ENCODE measurements at places on chromosomes 3 and 15. TPM values are rescaled to one million over a fixed set of nuclear protein-coding genes. Genes with fewer than 3 reads are reported as not detected.
A peak's percentile ranks its signal among the peaks of the same experiment; 100 is the strongest.

Gene PAQR9
- total RNA-seq, result not detected

- DNase-seq, result peak; percentile 15
These were observed 124.1 kb upstream of the RASGRP1 start for GRCh38 chr15:38688761-38689160.

DNA sequence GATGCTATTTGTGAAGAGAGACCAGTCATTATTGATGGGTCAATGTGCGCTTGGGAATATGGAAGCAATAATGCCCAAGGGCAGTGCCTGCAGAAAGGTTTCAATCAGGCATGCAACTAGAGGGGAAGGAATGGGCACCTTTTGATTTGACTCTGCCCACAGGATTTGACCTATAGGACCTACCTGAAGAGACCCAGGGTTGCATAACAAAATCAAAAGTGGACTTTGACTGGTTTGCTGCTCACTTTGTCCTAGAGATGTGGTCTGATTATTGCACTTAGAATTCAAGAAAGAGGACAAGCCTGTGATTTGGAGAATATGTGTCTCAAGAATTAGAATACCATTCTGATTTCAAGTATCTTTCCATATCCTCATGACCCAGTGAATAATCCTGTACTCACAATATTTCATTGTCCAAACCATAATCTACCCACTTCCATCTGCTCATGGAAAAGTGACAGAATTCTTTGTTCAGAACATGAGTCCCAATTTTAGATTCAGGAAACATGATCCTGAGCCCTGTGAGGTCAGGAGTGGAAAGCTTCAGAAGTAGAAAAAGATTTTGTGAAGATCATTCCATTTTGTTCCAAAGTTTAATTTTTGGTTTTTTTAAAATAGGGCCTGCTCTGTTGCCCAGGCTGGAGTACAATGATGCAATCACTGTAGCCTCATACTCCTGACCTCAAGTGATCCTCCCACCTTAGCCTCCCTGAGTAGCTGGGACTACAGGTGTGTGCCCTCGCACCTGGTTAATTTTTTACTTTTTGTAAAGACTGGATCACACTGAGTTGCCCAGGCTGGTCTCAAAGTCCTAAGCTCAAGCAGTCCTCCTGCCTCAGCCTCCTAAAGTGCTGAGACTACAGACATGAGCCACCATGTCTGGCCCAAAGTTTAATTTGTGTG is 151.3 kb upstream of the NR2E3 start:
- no peak for DNase-seq

DNA sequence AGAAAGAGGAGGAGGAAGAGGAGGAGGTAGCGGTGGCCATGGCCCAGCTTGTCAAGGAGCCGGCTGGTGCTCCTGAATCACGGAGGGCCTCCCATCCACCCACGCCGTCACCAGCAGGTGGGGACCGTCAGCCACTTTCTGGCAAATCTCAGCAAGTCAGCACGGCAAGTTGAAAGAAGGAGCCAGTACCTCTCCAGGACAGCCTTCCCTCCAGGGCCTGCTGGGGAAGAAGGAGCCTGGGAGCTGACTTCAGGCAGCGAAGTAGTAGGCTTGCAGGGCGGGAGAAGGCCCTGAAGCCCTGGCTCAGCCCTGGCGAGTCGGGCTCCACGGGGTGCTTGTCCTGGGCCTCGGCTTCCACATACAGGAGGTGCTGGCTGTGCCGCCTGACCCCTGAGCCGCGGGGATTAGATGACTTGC is 99.2 kb upstream of the TRPM1 start:
- peak; percentile 75 for DNase-seq

DNA sequence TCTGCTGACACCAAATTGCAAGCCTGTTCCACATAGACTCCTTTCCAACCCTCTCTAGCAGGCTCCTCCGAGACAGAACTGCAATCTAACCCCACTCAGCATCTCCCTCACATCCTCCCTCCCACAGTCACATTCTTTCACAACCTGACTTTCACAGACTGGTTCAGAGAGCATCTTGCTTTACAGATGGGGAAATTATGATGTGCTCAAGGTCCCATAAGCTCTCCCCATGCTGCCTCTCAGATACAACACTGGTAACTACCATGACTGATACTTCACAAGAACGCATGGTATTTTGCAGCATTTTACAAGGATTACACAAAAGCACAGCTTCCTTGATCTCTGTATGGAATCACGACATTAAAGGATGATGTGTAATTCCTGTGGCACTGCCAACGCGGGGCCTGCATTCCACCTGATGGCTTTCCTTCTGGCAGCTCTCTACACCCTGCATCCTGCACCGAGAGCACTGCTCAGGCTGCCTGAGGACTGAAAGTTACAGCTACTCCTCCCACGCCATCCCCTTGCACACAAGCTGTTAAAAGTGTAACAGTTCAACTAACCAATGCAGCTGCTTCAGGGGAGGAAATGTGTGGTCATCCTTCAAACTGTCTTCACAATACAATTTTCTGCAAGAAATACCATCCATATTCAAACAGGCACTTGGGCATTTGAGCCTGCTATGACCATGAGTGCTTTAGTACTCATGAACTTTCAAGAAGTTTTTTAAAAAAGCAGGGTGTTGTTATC is 27.6 kb downstream of the TBC1D2B start:
- peak; percentile 53 for DNase-seq

Gene MKRN3
- total RNA-seq, result not detected

DNA sequence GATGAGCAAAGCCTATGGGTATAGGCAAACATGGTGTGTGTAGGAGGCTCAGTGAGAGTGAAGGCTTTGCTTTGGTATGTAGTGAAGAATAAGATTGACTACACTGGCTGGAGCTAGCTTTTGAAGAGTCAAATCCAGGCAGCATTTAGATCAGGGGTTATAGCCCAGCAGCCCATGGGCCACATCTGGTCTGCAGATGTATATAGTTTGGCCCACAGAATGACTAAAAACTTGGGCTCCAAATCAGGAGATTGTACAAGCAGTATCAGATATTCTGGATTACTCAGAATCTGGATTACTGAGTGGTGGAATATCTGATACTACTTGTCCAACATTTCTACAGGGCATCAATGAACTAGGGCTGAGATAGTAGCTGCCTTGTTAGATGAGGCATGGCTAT is 92.9 kb upstream of the FGF7 start:
- DNase-seq, result no peak

Gene LRRC2
- 1.9 TPM for total RNA-seq

DNA sequence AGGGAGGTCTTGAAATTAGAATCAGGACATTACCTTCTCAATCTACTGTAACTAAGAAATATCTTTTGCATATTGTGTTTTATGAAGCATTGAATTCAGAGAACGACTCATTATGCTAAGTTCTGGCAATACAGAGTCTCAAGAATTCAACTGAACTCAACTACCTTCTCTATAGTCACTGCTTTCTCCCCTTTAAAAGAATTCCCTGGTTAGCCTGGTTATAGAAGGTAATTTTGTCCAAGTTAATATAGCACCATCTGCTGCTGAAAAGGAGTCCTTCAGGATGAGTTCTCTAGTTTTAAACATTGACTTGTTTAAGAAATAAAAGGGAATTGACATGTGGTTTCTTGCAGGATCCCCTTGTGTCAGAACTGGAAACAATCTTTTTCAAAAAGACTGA is 60.2 kb downstream of the IL16 start:
- no peak for DNase-seq

DNA sequence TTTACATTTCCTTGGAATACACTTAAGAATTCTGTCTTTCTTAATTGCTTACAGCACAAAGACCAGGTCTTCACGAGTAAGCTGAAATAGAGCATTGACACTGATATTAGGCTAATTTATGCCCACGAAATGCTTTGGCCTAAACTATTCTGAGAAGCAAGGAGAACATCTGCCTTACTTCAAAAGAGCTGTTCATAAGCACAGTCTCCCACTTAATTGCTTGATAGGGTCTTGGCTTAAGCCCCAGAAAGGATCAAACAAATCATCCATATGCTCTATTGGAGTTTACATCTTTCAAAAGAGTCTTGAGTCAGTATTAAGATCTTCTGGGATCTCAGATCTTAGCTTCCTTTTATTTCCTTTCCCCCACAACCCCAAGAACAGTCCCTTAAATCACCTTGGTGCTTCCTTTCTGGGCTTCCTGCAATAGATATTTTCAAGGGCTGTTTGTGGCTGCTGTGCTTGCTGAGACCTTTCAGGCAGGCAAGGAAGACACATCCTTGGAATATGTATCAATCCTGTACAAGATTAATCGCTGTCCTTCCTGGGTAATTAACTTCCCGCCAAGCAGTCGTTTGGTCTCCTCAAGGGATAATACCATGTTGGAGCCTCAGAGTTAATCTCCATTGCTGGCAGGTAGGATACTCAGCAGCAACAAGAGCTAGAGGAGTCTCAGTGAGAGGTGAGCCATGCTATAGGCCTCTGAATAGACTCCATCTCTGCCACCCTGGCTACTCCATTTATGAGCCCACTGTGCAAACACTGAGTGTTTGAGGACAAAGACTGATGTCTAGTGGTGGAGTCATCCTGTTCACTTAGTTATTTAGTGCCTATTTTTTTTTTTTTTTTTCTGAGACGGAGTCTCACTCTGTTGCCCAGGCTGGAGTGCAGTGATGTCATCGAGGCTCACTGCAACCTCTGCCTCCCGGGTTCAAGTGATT is 37.1 kb downstream of the TMEM158 start:
- DNase-seq, result no peak

DNA sequence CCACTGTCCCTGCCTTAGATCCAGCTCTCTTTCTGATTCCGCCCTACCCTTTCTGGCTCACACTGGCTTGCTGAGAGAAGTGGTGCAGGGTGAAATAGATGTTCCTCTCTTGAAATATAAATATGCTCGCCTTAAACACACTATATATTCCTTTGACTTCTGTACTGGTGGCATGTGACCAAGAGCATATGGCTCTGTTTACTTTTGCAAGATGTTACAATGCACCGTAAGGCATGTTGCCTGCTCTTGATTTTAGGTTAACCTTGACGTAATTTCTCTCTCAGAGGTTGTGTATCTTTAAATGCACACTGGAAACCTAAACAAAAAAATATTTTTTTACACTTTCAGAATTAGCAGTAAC is 749 bp downstream of the RSRC1 start:
- DNase-seq, result no peak

DNA sequence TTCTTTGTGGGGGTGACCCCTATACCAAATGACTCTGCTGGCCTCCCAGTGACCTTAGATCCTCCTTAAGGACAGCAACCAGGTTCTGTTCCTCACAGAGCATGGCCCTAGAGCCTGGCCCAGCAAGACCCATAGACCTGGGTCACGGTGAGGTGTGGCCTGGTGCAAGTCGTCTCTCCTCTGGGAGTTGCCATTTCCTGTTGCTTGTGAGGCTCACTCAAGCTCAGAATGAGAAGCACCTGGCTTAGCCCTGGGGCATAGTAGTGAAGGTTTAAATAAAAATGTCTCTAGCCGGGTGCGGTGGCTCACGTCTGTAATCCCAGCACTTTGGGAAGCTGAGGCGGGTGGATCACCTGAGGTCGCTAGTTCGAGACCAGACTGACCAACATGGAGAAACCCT is 131.3 kb downstream of the SMAD6 start:
- DNase-seq, result peak; percentile 92

GRCh38 chr15:60374209-60374608 is 23.6 kb downstream of the ANXA2 start:
- DNase-seq, result no peak

Gene CCDC50
- 43.9 TPM for total RNA-seq

DNA sequence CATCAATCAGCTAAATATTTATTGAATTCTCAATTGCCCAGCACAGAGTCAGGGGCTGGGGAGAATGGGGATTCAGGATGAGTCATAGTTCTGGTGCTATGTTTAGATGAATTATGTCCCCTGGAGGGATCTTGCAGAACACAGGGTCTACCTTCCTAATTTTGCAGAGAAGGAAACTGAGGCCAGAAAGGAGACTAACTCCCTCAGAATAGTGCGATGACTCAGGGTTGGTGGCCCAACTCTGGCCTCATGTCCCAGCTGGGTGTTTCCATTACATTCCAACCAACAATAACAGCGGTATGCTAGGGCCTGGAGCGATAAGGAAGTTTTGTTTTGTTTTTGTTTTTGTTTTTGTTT is 270.9 kb downstream of the TLE3 start:
- no peak for DNase-seq

Measured in OCI-LY7 (cell line).